ENCODE measurements at places on chromosomes 6 and 20.

DNA sequence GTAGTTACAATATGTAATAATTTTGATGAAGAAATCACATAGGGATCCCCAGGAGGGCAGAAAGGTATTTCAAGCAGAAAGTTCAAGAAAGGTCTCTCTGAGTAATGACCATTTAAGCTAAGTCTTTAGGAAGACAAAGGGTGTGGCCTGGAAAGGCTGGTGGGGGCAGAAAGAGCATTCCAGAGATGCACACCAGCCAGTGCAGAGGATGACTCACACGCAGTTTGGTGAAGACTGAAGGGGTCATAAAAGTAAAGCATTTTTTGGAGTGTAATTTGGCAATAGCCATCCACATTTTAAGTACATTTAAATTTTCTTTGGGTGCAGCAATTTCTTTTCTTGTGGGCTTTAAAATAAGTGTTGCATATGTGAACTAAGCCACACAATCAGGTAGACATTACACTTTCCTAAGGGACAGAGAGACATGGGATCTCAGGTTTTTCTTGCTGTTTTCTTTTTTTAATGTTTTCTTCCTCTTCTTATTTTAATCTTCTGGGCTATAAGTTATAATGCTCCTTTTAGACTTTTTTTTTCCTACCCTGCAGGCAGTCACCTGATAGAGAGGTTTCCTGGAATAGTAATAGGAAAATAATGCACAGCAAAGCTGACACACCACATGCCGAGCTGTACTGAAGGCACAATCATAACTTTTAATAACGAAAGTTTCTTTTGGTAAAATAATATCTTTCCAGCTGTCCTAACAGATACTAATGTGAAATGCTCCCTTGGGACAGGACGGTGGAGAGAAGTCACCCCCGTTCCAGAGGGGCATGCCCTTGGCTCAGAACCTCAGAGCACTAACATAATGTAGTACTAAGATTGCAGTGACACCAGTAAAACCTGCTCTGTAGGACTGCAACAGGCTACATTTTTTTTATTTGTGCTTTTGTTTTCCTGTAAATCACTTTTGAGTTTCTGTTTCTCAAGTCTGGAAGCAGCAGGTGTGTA, 49.6 kb upstream of the PTPRK start:
- no peak for DNase-seq

GRCh38 chr6:86016567-86016966, 373.9 kb upstream of the SYNCRIP start:
- no peak for DNase-seq

- DNase-seq, result peak; percentile 72
Measured at GRCh38 chr6:73388800-73389512, 5.7 kb upstream of the DDX43 start.

DNA sequence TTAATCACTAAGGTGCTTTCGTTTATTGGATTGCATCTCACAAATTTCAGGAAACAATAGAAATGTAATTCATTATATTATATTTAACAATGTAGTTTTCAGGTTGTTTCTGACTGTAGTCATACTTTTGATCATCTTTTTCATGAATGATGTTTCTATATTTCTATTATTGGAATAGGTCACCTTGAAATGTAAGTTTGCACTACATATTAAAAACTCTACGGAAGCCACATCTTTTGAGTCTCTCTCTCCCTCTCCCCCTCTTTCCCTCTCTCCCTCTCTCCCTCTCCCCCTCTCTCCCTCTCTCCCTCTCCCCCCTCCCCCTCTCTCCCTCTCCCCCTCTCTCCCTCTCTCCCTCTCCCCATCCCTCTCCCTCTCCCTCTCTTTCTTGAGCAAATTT, 131.3 kb upstream of the FBXL4 start:
- no peak for DNase-seq

GRCh38 chr6:169805242-169805838, 53.9 kb downstream of the ERMARD start:
- no peak for DNase-seq

- no peak for DNase-seq
Measured at GRCh38 chr6:12481850-12482249, 191.7 kb downstream of the EDN1 start.

GRCh38 chr6:123986938-123987337, 183.3 kb downstream of the NKAIN2 start:
- no peak for DNase-seq

GRCh38 chr6:45966797-45967196, 48.9 kb downstream of the CLIC5 start:
- no peak for DNase-seq

DNA sequence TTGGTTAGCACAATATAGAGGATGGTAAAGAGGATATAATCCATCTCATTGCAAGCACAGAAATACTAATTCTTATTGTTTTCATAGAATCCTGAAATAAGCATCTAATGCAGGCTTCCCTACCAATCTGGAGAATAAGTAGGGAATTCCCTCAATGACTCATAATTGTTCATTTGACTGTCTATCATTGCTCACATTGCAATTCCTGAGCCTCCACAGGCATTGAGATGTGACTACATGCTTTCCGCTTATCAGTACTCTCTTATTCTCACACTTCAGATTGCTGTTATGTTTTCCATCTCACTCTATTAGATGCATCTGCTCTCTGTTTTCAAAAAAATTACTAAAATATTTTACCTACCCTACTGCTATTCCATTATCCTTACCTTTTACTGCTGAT, 216.2 kb upstream of the PRSS16 start:
- DNase-seq, result no peak

DNA sequence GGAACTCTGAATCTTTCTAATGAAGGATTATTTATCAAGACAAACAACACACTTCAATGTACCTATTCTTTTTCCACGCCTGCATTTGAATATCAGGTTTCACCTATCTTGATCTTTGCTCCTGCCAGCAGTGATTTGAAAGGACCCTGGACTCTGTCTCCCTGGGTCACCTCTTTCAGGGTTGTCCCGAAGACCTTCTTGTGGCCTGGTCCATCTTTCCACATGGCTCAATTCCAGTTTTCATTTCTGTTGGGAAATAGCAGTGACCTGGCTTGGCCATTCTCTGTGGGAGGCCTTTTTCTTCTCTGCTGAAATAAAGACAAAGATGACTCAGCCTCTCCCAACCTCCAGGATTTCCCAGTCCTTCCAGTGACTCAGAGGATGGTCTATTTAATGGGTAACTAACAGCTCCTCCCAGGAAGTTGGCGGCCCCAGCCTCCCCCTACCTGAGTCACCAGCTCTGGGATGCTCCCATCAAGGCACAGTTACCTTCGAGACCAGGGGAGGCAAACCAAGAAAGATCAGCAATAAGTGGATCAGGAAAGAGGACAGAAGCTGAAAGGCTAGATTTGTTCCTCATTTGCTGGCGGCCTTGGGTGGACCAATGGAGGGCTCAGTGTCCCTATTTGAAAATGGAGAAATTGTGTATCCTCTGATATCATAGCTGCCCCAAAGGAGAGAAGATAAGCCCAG, 120.2 kb upstream of the RNF24 start:
- DNase-seq, result no peak

GRCh38 chr6:51387907-51388306, 569.2 kb downstream of the TFAP2B start:
- DNase-seq, result no peak

Measured in NCI-H774 (cell line).